ENCODE measurements at places on chromosomes 3 and 15.

- no peak for DNase-seq
These were observed 102.0 kb upstream of the THRB start for GRCh38 chr3:24596626-24597025.

DNA sequence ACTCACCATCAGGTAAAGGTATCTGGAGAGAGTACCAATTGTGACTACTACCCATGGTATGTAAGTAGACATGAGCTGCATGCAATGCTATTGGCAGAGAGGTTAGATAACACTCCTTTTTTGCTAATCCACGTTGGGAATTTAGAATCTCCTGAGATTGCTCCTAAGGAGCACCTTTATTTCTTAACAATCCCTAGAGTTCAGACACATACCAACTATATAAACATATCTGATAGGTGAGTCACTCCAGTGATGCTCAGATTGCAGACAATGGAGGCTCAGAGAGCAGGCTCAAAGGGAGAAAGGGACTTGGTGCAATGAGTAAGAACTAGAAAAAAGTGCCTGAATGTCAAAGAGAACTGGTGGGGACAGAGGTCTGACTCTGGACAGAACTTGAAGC lies 47.0 kb upstream of the LRRFIP2 start:
- peak; percentile 77 for DNase-seq

- no peak for DNase-seq
These were observed 4.3 kb downstream of the EPHB1 start for GRCh38 chr3:134799393-134799792.

GRCh38 chr3:183698318-183698751 lies 738 bp downstream of the YEATS2 start:
- peak; percentile 44 for DNase-seq

DNA sequence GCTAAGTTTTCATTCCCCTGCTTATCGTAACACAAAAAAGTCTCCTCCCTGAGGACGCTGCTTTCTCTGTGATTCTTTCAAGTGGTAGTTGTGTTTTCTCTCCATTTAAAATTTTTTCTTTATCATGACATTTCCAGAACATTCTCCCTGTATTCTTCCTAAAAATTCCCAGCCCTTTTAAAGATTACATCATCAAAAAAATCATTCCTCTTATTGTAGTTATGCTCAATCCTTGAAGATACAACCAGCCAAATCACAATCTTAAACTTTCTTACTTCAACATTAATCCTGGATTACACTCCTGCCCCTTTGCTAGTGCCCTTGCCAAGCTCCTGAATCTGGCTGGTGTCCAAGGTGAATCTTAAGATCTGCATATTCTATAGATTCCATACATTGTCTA lies 163.7 kb upstream of the CBLB start:
- DNase-seq, result no peak

DNA sequence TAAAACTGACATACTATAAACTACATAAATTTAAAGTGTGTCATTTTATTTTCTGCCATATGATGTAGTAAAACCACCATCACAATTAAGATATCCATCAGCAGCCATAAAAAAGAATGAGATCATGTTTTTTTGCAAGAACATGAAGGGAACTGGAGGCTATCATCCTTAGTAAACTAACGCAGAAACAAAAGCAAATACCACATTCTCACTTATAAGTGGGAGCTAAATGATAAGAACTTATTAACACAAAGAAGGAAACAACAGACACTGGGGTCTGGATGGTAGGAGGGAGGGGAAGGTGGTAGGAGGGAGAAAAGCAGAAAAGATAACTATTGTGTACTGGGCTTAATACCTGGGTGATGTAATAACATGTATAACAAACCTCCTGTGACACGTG lies 24.6 kb downstream of the CCDC14 start:
- DNase-seq, result no peak
